ENCODE measurements at places on chromosomes 5 and 9. TPM values are rescaled to one million over a fixed set of nuclear protein-coding genes. Genes with fewer than 3 reads are reported as not detected.

The FUT7 gene
- 0.09 TPM for total RNA-seq

The AJM1 gene
- 6.4 TPM for total RNA-seq

The PCDHB16 gene
- not detected for total RNA-seq

The ZDHHC11 gene
- 4.6 TPM for total RNA-seq

DNA sequence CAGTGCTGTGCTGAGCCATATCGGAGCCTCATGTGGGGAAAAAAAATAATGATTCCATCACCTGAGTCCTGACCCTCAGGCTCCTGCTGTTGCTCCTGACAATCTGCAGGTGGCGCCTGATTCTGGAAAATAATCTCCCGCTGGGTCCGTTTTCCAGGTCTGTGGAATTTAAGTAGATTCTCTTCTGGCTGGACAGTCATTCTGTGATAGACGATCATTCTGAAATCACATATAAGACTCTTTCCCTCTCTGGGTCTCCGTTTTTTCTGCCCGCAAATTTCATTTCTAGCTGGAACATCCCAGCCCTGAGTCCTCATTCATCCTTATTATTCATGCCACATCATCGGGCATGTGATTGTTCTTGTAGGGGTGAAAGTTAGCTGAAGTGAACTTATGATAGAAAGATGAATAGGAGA, 22.1 kb upstream of the STXBP1 start:
- peak; percentile 44 for DNase-seq
- no peak overlapping the region for H3K27ac ChIP-seq
- H3K27me3 ChIP-seq, result peaks cover 7% of the 10 kb centered on the region
- H3K36me3 ChIP-seq, result no peaks in the 10 kb centered on the region

DNA sequence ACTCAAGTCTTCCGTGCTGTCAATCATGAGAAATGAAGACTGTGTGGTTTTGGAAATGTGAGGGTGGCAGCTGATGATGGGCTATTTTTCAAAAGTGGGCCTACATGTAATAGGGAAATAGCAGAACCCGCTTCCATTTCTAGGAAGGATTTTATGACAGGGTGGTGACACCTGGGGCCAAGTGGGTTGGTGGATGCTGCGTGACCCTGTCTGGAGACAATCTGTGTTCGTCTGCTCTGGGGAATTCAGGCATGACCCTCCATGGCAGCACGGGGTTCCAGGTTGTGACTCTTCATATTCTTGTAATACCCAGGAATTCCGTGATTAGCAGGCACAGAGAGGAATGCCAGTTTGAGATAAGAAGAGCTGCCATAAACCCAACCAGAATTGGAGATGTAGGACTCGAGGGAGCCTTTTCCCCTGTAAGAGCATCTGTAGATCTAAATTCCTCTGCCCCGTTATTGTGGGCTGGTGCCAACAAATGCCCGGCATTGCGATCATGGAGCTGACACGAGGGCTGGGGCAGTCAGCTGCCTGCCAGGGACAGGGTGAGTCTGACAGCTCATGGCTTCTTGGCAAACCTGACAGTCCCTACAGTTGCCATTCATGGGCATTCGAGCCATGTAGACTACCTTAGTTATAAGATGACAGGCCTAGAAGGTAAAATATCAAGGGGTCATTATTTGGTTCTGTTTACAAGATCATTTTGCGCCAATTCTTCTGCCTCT, 279.7 kb downstream of the GADD45G start:
- no peak overlapping the region for H3K27ac ChIP-seq
- no peaks in the 10 kb centered on the region for H3K36me3 ChIP-seq
- H3K4me1 ChIP-seq, result no peaks in the 10 kb centered on the region
- H3K27me3 ChIP-seq, result no peaks in the 10 kb centered on the region
- no peak for DNase-seq

GRCh38 chr5:32135086-32135485, 39.0 kb downstream of the GOLPH3 start:
- H3K27me3 ChIP-seq, result no peaks in the 10 kb centered on the region
- H3K27ac ChIP-seq, result no peak overlapping the region
- H3K4me3 ChIP-seq, result no peak overlapping the region
- DNase-seq, result no peak
- H3K4me1 ChIP-seq, result peaks cover 40% of the 10 kb centered on the region

- no peak overlapping the region for H3K4me3 ChIP-seq
- H3K27ac ChIP-seq, result no peak overlapping the region
- H3K36me3 ChIP-seq, result peaks cover 10% of the 10 kb centered on the region
- no peaks in the 10 kb centered on the region for H3K27me3 ChIP-seq
These were observed 91.7 kb downstream of the CD180 start for GRCh38 chr5:67104859-67105258.

DNA sequence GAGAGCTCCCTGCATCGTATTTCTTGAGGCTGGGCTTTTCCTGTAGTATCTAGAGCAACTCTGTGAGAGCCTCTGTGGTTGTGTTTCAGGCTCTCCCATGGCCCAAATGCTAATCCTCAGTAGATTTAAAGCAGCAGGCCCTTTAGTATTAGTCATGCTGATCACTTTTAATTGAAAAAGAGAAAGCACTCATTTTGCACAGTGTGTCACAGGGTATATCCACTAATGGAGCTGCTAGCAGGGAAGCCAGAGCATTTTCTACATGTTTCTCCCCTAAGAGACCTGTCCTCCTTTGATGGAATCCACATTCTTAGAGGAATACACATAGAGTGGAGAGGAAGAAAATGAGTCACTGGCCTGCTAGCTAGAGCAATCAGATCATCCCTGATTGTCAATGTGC, 348.5 kb downstream of the TMEM232 start:
- no peak for DNase-seq
- no peaks in the 10 kb centered on the region for H3K27me3 ChIP-seq
- H3K4me1 ChIP-seq, result no peaks in the 10 kb centered on the region
- H3K27ac ChIP-seq, result no peak overlapping the region
- no peak overlapping the region for H3K4me3 ChIP-seq

DNA sequence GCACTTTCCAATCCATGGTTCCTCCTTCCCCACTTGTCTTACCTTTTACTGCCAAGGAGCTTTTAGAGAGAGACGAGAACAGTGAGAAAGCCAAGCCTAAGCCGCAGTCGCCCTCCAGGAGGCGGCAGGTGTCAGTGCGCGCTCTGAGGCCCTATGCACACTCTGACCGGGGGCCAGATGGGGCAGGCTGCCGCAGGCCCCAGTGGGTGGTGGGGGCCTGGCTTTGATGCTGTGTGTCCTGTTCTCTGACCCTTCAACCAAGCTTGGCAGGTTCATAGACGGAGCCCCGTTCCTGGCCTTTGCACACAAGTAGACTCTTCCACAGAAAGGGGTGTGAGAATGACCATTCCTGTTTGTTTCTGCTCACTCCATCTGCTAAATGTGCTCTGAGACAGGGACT, 77.3 kb downstream of the WNK2 start:
- no peaks in the 10 kb centered on the region for H3K4me1 ChIP-seq
- H3K36me3 ChIP-seq, result no peaks in the 10 kb centered on the region
- no peak overlapping the region for H3K27ac ChIP-seq
- no peaks in the 10 kb centered on the region for H3K27me3 ChIP-seq
- DNase-seq, result no peak

DNA sequence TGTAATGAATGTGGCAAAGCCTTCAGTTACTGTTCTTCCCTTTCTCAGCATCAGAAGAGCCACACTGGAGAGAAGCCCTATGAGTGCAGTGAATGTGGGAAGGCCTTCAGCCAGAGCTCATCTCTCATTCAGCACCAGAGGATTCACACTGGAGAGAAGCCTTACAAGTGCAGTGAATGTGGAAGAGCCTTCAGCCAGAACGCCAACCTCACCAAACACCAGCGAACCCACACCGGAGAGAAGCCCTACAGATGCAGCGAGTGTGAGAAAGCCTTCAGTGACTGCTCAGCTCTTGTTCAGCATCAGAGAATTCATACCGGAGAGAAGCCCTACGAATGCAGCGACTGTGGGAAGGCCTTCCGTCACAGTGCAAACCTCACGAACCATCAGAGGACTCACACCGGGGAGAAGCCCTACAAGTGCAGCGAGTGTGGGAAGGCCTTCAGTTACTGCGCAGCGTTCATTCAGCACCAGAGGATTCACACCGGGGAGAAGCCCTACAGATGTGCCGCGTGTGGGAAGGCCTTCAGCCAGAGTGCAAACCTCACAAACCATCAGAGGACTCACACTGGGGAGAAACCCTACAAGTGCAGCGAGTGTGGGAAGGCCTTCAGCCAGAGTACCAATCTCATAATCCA, 6.8 kb downstream of the RPL12 start:
- no peak overlapping the region for H3K4me3 ChIP-seq
- peaks cover 28% of the 10 kb centered on the region for H3K4me1 ChIP-seq
- no peaks in the 10 kb centered on the region for H3K27me3 ChIP-seq
